ENCODE measurements at places on chromosomes 7 and 10.
A peak's percentile ranks its signal among the peaks of the same experiment; 100 is the strongest.

DNA sequence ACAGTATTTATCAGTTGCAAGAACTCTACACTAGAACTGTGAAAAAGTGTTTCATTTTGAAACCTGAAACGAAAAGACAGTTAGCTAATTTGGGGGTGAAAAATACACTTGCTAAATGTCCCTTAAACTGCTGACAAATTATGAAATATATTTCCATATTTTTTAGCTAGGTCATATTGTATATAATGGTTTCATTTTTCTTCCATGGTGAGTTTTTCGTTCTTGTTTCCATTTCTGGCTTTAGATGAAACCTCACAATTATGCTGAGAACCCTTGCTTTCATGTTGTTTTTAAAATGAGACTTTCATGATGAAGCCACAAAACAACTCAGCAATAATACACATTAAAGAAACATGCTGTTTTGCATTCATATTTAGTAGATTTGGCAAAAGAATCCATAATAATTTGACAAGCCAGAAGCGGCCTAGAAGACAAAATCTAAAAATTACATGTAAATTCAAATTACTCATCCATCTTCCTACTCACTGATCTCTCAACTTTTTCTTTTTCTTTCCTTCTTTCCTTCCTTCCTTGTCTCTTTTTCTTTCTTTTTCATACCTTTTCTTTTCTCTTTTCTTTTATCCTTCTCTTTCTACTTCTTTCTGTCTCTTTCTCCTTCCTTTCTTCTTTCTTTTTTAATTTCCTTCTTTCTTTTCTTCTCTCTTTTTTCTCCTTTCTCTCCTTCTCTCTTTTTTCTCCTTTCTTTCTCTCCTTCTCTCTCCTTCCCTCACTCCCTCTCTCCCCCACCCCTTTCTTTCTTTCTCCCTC, 46.5 kb upstream of the ITGB8 start:
- no peak for DNase-seq

DNA sequence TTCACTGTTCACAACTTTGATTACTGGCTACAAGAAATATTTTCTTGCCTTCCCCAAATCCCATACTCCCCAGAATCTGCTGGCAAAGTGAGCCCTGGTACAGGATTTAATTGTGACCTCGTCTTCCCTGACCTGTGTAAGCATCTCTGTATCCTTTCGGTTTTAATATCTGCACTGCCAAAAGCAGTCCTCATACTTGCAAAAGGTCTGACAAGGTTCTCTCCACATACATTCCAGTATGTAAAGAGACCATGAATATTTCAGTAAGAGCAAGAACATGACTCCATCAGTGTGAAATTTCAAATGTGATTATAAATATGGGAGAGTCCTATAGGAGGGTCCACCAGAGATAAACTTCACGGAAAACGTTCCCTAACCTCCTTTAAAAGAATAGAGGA, 134.0 kb upstream of the TCF7L2 start:
- no peak for DNase-seq

DNA sequence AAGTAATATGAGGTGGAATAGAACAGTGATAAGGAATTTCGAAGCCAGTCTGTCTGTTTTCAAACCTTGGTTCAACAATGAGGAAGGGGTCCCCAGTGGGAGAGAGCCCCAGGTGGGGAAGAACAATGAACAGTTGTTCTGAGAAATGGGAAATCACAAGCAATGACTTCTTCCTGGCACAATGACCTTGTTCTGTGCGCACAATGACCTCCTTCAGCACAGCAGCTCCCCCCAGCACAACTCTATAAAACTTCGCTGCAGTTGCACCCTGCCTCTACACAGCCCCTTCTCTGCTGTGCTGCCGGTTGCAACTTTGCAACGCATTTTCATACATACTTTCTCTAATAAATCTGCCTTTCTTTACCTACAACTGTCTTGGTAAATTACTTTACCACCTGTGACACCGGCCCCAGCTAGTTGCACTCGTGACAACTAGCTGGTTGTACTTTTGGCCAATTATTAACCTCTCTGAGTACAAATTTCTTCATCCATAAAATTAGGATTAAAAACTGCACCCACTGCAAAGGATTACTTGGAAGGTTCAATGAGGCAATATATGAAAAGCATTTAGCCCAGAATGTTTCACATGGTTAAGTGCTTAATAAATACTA, 40.5 kb downstream of the ASB4 start:
- no peak for DNase-seq

DNA sequence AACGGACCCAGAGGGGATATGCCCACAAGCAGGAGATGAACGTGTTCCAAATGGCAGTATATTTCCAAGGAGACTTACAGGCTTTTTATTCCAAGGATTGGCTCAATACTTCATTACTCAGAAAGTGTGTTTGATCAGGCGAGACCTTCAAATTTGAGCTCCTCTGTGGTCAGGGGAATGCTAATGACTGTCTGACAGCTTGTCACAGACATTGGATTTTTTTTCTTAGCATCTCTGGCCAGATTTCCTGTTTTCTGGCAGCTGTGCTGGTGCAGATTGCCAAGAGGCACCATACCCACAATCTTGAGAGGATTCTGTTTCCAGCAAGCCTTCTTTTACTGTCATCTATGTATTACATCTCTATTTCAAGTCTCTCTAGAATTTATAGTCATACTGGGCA, 93.8 kb downstream of the C1GALT1 start:
- no peak for DNase-seq

GRCh38 chr7:131767591-131767990, 211.2 kb upstream of the PODXL start:
- DNase-seq, result no peak

- no peak for DNase-seq
Observed at GRCh38 chr10:43294892-43295291, 28.0 kb upstream of the RASGEF1A start.

DNA sequence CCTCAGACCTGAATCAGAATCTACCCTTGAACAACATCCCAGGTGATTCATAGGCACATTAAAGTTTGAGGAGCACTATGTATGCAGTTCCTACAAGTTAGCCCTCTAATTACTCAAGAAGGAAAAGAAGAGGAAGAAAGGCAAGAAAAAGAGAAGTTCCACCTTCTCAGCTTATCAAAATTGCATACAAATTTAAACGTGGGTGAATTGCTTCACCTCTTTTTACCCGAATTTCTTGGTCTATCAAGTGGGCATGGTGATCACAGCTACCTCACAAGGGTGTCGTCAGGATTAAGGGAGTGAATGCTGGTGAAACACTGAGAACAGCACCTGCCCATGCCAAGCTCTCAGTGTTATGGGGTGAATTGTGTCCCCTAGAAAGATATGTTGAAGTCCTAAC, 43.8 kb upstream of the PAPSS2 start:
- no peak for DNase-seq

- no peak for DNase-seq
Observed at GRCh38 chr10:34792881-34793280, 22.2 kb downstream of the PARD3 start.

DNA sequence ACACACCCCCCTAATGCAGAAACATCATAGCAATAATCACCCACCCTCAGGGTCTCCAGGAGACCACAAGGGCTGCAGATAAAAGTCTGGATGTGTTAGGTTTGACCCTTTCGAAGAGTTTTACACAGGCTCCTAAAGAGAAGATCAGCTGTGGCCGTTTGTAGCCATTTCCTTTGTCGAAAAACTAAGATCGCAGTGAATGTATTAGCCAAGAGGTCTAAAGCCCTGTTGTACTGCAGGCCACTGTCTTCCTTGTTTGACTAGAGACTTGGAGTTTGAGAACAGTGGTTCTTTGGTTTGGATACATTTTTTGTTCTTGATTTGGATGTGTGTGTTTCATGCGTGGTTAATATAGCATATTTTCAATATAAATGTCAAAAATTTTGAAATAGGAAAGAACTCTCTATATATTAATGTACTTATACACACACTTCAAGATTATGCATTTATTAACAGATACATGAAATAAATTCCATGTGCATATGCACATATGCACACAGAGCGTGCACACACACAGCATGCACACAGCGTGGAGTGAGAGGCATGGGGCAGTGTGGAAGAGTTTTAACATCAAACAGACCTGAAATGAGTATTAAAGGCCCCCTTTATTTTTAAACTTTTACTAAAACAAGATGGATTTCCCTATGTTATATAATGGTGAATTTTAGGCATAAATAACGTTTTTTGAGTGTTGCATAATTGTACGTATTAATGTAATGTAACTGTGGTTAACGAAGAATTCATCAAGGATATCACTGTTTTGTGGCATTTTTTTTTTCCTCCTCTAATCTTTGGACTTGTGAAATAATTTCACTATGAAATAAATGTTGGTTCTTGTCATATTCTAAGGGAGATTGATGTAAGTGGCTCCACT, 2.2 kb downstream of the IKZF1 start:
- no peak for DNase-seq

DNA sequence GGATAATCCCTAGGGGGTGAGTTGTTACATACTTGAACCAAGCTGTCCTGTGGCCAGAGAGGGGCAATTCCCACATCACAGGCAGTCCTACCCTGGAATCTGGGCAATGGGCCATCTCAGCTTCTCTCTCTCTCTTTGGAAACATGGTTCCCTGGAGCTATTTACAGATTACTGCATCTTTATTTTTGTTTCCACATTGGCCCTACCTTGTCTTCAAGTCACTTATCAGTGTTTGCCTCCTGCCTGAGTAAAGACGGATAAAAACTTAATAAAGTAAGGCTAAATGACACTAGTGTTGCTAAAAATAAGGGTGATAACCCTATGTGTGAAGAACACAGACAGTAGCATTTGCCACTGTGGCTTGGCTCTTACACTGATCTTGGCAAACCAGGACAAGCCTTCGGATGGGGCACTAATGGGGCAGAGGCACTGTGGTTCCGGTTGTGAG, 228.2 kb downstream of the GFRA1 start:
- DNase-seq, result no peak

DNA sequence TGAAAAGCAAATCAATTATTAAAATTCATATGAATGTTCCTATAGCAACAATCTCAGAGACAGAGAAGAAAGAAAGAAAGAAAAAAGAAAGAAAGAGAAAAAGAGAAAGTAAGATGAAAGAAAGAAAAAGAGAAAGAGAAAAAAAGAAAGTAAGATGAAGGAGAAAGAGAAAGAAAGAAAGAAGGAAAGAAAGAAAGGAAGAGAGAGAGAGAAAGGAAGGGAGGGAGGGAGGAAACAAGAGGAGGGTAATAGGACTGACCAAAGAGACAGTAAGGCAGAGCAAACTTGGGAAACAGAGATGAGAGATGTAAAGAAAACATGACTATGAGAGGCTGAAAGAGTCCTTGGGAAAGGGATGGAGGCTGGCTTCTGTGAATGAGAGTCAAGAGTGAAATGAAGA, 458.4 kb downstream of the SORCS1 start:
- no peak for DNase-seq

GRCh38 chr7:3168370-3168769, 124.7 kb upstream of the CARD11 start:
- no peak for DNase-seq

GRCh38 chr10:95579835-95580535, 18.8 kb upstream of the SORBS1 start:
- no peak for DNase-seq

- no peak for DNase-seq
Observed at GRCh38 chr10:104230490-104230889, 1.7 kb downstream of the CFAP43 start.

DNA sequence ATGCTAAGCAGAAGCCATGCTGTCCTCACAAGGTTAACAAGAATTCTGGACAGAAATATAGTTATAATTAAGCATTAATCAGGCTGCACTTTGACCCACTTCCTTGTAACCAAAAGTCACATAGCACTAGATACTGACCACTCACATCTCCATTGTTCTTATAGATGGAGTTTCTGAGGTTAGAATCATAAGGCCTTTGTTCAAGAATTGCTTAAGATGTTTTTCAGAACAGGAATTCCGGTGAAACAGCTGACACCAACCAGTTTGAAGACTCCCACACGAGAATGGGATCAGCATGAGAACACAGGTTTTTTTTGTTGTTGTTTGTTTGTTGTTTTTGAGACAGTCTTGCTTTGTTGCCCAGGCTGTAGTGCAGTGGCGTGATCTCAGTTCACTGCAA, 488.3 kb upstream of the NRP1 start:
- no peak for DNase-seq

- no peak for DNase-seq
Observed at GRCh38 chr10:107994621-107995270, 830.2 kb upstream of the SORCS1 start.

DNA sequence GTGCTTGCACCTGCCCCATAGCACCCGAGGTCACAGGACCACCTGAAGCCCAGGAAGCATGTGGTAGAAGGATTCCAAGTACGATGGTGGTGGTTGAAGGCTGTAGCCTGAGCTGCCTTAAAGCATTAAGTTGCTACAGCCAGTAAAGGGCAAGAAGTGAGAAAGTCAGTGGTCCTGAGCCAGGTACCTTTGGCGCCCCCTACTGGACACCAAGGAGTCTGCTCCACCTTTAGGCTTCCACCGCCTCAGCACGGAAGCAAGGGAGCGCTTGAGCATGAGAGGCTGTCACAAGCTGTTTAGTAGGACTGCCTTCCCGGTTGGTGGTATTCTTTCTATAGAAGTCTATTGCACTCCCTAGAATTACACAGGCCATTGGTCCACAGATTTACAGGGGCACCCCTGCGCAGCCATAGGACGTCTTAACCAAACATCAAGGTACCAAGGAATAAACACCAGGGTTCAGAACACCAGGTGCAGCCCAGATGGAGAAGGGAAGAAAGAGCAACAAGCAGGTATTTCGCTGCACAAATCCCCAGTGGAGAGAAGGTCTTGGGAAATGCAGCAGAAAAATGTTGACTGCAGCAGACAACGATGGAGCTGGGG, 2.2 kb downstream of the CRTAC1 start:
- peak; percentile 9 for DNase-seq

DNA sequence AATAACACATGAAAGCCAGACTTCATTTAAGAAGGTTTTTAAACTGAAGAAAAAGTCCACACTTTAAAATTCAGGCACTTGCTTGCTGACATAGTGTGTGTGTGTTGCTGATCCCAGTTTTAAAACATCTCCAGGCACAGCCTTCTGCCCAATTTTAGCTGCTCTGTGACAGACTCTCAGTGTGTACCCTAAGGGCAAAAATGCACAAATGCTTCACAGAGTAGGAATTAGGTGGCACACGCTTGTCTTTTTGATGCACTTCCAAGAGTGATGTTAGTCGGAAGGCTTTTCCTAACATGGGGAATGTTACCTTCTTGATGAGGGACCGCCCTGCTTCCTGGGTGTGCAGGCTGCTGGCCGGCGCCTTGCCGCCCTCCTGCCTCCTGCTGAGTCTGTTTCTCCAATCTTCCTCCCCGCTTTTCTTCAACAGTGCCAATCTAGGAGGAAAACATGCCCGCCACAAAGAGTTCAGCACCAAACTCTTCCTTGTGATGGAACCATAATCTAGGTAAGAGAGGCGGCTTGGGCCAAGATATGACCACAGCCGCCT, 122.3 kb downstream of the SVIL start:
- no peak for DNase-seq

GRCh38 chr7:124881981-124882380, 47.6 kb downstream of the POT1 start:
- no peak for DNase-seq

DNA sequence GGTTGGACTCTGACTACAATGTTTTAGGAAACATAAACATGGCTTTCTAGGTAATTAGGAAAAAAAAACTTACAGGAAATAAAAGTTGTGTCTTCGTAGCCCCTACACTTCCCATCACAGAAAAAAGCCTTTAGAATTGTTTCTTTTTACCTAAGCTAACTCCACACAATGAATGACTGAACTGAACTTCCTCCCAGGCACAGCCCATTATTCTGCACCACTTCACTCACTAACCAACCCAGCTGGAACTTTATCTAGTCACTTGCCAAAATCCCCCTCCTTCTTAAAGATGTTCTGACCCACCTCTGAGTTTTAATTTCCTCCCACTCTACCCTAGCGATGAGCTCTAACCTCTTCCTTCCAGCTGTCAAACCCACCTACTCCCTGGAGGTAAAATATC, 91.7 kb upstream of the MEOX2 start:
- DNase-seq, result no peak

- DNase-seq, result no peak
Observed at GRCh38 chr10:127398140-127398970, 150.8 kb upstream of the NPS start.

Data from HS-27A (cell line).